Stimulated activated CD4-positive, alpha-beta T cell treated with anti-CD3 and anti-CD28 coated beads, Interleukin-15, amount 100 ng/mL, for 1 hour (primary cell): ENCODE measurements at places on chromosomes 4 and X.
A peak's percentile ranks its signal among the peaks of the same experiment; 100 is the strongest.

DNA sequence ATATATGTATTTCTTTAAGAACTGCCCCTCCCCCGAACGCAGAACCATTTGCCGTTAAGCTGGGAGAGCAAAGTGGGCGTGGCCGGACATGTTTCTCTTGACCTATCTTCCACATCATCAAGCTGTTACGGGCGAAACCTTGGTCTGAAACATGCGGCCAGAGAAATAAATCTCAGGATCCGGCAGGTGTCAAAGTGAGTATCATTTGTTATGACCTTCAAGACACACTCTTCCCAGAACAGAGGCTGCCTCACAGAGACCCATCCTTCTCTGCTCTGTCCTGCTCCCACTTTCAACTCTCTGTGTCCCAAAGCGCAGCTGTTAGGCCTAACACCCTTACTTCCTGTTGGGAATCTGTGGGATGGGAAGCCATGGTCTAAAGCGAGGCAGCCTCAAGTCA, at the start of gene MAGEB18:
TSS of gene MAGEB18 (plus strand) at position 70 of the 400 bp plus-strand sequence. CDS start 643 bp downstream, outside the sequence.
- DNase-seq: no peak

GRCh38 chr4:149120331-149121022, 678.3 kb upstream of the NR3C2 start:
- no peak for DNase-seq

GRCh38 chr4:68572653-68573170, 3.4 kb downstream of the UGT2B17 start:
- DNase-seq: no peak

- DNase-seq: no peak
These were observed 115.5 kb upstream of the ACSL4 start for GRCh38 chrX:109848461-109849050.

DNA sequence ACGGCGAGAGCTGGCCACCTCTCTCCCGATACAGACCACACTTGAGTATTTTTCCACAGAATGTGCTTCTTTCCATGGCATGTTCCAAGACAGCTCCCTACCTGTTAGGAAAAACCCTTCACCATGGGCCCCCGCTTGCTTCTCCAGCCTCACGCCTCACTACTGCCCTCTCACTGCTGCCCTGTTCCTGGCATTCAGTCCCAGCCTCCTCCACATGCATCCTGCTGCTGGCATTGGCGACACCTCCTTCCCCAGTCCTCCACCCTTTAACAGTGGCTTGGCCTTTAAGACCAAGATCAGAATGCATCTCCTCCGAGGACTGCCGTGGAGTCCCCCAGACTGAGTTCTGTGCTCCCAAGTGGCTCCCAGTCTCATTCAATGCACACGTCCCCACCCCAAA, 10.7 kb downstream of the PNMA6F start:
- no peak for DNase-seq

- DNase-seq: no peak
These were observed 4.5 kb downstream of the CRMP1 start for GRCh38 chr4:5888222-5889001.

DNA sequence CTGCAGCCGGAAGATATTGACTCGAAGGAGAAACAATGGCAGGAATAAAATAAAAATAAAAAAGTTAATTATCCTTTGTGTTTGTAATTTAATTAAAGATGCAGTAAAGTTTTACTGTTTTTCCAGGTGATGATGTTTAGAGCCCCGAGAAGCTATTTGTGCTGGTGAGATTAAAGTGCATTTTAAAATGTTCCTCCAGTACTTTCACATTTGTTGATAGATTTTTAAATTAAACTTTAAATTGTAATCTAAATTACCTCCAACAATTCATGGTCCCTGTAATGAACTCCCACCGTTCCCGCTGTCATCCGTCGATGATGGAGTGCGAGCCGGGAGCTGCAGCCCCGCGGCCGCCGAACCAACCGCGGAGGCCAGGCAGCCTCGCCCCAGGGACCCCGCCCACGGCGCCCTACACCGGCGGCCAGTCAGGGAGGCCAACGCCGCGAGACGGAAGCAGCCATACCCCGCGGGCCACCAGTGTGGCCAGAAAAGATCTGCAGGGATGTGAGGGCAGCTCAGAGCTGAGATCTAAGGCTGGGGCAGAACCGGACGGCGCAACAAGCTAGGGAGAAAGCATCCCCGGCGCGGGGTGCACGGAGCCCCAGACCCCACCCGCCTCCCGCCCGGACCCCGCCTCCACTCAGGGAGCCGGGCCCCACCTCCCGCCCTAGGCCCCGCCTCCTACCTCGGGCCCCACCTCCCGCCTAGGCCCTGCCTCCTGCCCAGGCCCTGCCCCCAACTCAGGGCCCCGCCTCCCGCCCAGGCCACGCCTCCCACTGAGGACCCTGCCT, 104.0 kb downstream of the FAM53A start:
- DNase-seq: peak; percentile 91

DNA sequence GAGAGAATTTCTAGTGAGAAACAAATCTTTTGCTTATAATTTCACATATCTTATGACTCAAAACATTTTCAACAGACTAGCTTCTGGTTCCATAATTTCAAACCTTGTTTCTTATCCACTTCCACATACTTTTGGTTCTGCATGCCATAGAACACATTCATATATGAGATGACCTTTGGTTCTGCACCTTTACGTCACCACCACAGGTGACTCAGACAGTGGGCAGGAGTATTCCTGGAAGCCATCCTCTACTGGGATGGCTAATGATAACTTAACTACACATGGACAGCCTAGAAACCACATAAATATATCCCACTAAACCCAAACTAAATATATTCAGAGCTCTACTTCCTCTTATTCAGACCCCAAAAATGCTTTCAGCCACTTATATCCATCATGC, 133.3 kb downstream of the DCK start:
- DNase-seq: no peak

DNA sequence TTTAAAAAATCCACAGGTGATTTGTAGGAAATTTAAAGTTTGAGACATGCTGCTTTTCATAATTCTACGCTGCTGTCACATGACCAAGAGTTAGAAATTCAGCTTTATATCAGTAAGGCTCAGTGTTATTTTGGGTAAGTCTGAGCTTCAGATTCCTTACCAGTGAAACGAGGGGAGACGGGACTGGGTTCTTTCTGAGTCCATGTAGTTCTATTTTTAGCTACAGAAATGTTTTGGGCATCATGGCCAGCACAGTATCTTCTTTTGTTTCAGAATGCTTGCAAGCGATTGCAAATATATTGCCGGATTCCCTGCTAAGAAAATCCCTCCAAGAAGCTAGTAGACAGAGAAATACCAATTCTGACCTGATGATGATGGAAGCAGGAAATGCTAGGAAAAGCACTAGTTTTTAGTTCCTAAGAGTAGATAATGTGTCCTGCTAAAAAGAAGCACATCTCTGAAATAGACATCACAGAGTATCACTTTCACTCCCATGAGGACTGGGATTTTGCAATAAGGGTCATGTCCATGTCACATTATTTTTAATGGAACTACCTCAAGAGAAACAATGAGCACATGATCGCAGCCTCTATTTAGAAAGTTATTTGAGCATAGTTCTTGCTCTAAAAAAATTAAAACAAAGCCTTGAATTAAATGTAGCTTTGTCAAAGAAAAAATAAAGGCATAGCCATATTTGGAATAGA, 10.9 kb downstream of the ATP1B4 start:
- no peak for DNase-seq

DNA sequence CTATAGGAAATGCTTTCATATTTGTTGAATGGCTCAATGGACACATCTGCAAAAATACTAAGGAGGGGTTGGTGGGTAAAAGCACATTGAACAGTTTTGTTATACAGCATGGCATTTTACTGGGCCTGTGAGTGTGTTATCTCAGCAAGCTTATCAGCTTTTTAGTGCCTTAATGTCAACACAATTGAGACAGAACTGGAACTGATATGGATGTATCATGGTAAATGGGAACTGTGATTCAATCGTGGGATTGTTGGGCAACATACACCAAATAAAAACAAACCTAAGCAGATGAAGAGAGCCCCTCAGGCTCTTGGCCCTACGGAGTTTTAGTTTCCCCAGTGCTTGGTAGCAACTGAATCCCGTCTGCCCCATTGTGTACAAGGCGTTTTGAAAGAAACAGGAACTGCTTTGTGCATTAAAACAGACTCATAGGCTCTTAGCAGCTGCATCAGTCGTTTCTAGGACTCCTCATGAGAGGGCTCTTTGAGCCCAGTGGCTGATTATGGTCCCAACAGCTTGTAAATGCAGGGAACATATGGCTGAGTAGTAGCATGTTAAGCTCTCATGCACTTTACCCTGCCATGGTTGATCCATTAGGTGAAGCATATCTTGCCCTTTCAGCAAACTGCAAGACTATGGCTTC, 7.3 kb downstream of the GPR119 start:
- no peak for DNase-seq

GRCh38 chr4:43855283-43855682, 593.3 kb downstream of the KCTD8 start:
- DNase-seq: no peak

DNA sequence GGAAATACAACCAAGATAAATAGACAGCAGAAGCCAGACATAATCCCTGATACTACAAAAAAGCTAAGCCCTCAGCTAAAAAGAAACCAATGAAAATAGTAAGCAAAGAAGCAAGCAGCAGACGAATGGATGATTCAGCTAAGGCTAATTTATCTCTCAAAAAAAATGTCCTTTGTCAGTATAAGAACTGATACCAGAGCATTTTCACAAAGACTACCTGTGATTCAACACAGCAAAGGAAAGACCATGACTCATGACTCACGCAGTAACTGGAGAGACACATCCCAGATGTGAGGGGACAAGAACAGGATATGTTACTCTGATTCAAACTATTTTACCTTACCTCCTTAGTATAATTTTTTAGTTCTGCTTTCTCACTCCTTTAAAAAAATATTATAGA, 22.7 kb upstream of the TMPRSS11F start:
- no peak for DNase-seq

DNA sequence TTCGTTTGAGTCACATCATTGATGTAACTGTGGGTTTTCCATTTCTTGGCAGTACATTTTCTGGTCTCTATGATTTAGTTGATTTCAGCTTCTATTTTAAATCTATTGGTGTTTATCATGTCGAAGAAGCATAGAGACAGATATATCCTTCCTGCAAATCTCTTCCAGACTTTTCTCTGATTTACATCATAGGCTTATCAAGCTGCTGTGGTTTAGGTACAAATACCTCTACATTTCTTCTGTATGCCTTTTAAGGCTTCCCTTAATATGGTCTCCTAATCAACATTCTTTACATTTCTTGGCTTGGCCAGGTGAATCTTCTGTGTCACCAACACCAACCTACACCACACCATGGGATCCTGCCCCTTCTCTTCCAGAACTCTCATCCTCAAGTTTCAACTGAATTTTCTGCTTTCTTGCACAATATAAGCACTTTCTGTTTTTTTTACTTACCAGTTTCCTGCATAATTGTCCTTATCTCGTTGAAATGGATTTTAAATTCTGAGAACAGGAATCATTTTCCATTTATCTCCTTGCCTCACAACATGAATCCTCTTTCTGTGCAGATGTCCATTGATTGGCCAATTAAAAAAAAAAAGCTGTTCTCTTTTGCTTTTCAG, 626.9 kb downstream of the ANKRD50 start:
- DNase-seq: no peak

GRCh38 chrX:151742311-151742710, 7.8 kb downstream of the CNGA2 start:
- no peak for DNase-seq

GRCh38 chr4:68175562-68176155, 46.0 kb upstream of the TMPRSS11F start:
- no peak for DNase-seq

GRCh38 chr4:77854431-77855111, 8.1 kb upstream of the MRPL1 start:
- DNase-seq: no peak
